Retina (tissue), 1 donor: ENCODE measurements at places on chromosomes 12 and 14.
A peak's percentile ranks its signal among the peaks of the same experiment; 100 is the strongest.

- no peak for DNase-seq
Observed at GRCh38 chr12:123713823-123714585, 1.9 kb downstream of the ATP6V0A2 start.

GRCh38 chr14:42683707-42684106, 1077.0 kb downstream of the LRFN5 start:
- no peak for DNase-seq

DNA sequence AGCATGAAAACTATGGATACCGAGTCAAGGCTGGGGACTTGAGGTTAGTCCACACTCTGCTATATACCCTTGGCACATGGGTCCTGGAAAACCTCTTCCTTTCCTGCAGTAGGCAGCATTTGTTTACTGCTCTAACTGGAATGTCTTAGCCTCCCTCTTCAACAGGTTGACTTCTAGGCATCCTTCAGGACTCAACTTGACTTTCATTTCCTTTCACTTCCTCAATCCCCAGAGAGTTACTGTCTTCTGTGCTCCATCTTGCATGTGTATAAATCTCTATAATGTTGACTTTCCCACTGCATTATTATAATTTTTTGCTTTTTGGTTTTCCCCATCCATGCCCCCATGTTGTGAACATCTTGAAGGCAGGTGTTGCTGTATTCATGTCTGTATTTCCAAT, 107.9 kb downstream of the VRK1 start:
- no peak for DNase-seq

GRCh38 chr12:69442894-69443293, 27.3 kb upstream of the FRS2 start:
- DNase-seq, result no peak

GRCh38 chr12:99383258-99383657, 264.3 kb upstream of the GARIN6 start:
- no peak for DNase-seq

GRCh38 chr14:68951035-68951797, 27.9 kb downstream of the ACTN1 start:
- no peak for DNase-seq

- DNase-seq, result no peak
Observed at GRCh38 chr14:93142854-93143652, 27.3 kb upstream of the ITPK1 start.

DNA sequence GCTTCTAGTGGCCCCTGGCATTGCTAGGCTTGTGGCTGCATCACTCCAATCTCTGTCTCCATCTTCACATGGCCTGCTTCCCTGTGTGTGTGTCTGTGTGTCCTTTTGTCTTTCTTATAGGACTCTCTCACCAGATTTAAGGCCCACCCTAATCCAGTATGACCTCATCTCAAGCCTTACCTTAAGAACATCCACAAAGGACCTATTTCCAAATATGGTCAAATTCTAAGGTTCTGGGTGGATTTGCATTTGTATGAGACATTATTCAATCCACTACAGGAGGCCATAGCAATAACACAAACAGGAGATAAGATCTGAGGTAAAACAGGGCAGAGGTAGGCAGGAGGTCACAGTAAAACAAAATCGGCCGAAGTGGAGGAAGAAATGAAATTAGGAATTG, 375.9 kb downstream of the BTG1 start:
- no peak for DNase-seq

GRCh38 chr12:77060136-77060882, 5.1 kb downstream of the E2F7 start:
- no peak for DNase-seq

DNA sequence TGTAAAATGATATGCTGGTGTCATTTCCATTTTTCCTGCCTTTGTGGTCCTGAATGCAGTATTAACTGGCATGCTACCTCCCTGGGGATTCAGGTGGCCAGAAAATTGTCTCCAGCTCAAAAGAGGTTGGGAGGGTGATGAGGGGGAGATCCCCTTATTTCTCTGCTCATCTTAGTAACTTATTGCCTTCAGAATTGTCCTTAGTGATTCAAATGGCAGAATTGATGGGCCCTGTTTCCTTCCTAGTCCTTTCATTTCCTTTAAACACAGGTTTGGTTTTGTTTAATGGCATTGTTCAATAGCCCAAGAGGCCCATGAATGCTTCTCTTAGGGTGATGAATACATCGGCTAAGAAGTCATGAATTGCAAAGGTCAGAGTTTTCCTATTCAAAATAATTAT, 207.0 kb downstream of the SLC41A2 start:
- DNase-seq, result no peak

DNA sequence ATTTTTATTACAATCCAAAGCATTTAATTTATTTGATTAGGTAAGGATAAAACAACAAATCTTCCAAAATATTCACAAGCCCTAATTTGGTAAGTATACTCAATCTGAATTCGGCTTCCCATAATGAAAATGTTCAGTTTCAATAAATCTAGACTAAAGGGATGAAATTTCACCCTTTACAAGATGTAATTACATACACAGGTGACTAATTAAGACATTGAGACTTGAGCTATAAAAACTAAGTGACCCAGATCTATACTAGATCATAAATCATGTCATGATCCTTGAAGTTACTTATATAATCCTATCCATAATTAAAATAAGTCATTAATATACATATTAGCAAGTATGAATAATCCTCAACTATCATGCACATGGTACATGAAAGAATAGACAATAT, 36.6 kb downstream of the LRP6 start:
- no peak for DNase-seq

- DNase-seq, result no peak
Observed at GRCh38 chr14:21825149-21825743, 151.6 kb upstream of the OR4E1 start.

DNA sequence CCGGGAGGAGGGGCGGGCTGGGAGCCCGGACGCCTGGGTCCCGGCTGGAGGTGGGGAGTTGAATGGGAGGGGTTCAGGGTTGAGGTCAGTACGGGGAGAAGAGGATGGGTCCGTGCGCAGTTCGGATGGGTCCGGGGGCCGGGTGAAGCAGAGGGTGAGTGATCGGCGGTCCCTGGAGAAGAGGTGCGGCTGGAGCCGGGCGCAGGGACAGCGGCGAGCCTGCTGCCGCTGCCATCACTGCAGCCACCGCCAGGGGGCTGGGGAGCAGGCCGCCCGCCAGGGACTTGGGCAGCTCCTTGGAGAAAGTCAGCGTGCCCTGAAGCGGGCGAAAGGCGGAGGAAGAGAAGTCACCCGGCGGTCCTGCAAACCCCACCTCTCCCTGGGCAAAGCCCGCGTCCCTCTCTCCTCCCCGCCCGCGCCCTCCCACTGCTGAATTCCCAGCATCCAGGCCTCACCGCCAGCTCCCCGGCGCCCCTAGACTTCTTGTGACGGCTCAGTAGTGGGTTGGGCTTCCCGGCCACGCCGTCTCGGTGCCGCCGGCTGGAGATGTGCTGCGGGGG, 6.0 kb upstream of the GPR84 start:
- DNase-seq, result peak; percentile 88

DNA sequence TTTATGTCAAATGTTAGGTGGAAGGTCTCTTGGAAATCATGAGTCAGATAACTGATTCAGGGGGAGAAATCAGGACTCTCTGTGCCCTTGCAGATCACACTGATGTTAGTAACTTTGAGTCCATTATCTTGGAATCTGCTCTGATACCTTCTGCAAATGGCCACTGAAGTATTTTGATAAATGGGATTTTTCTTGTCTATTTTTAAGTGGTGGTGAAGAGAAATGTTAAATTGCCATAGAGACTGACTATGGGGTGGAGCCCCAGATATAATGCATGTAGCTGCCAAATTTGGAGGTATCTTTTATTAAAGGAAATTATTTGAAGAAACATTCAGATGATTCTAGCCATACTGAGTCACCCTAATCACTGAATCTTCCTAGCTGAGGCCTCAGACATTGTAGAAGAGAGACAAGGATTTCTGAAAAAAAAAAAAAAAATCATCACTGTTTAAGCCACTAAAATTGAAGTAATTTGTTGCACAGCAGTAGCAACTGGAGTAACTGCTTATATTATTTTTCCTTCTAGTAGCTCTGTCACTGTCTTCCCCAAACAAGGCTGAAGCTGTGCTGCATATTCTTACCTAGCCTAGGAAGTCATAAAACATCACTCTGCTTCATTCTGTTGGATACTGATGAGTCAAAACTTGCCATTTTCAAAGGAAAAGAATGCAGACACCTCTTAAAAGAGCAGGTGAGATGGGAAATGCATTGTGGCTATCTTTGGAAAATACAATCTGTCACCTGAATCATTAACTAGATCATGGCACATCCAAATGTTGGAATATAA, 36.0 kb upstream of the CLEC14A start:
- DNase-seq, result no peak

DNA sequence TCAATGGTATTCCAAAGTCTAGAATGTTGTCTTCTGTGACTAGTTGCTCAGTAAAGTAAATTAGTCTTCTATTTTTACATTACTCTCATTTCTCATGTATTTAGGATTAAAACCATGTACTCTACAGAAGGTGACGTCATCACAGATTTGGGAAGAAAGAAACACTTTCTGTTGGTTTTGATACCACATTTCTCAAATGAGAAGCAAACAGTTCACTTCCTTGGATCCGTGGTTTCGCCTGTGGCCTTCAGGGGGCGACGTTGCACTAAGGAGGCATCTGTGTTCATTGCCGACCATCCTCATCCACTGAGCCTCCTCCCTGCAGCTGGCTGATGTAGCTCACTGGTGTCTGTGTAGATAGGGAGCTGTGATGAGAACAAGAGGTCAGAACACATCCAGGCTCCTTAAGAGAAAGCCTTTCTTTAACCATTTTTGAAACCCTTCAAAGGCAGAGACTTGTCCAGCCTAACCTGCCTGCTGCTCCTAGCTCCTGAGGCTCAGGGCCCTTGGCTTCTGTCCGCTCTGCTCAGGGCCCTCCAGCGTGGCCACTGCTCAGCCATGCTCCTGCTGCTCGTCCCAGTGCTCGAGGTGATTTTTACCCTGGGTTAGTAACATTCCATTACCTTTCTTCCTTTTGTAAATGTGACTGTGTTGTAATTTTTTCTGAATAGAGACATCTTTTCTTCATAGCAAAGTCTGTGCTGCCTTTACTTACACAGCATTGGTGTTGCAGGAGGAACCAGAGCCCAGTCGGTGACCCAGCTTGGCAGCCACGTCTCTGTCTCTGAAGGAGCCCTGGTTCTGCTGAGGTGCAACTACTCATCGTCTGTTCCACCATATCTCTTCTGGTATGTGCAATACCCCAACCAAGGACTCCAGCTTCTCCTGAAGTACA, 220.6 kb upstream of the OR4E1 start:
- no peak for DNase-seq

GRCh38 chr14:61749867-61750266, 12.4 kb upstream of the SNAPC1 start:
- no peak for DNase-seq

- DNase-seq, result no peak
Observed at GRCh38 chr12:67151886-67152285, 117.3 kb upstream of the CAND1 start.

DNA sequence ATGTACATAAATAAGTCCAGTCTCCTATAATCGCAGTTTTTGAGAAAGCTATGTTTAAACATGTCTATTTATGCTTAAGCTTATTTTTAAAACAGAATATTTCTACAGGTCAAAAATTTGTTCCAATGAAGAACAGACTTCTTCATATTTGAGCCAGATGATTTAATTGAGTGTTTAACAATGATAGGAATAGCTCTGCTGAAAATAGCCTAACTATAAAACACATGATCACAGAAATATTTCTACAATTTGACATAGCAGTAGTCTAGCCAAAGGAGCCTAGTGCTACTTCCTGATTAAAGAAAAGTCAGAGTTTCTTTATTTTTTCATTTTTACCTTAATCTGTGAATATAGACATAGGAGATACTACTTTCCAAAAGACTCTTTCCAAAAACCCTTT, 29.4 kb downstream of the DCP1B start:
- no peak for DNase-seq

DNA sequence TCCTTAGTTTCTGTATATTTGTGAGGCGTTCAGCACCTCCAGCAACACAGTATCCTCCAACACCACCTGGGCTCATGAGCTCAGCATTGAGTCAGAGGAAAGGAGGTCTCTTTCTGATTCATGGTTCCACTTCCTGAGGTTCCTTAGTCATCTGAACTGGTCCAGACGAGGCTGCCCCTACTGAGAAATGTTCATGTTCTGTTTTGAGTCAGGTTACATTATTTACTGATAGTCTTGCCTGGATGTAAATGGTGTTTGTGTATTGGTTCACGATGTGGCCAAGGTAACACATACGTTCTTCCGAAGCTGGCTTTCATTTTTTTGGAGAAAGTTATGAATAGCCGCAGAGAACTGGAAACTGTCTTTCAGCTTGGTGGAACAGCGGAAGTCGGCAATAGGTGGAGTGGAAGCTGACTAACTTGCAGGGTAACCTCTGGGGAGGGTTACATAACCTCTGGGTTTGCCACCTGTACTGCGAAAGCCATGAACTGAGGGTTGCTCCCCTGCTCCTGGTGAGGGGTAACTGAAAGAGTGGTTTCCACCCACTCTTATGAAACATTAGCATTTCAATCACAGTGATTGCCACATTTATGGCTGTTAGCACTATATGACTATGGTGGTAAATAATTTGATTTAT, 42.2 kb upstream of the MANSC4 start:
- no peak for DNase-seq

DNA sequence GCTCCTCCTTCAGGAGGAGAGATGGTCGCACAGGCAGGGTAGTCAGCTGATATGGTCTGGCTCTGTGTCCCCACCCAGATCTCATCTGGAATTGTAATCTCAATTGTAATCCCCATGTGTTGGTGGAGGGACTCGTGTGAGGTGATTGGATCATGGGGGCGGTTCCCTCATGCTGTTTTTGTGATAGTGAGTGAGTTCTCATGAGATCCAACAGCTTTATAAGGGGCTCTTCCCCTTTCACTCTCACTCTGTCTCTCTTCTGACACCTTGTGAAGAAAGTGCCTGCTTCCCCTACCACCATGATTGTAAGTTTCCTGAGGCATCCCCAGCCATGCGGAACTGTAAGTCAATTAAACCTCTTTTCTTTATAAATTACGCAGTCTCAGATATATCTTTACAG, 218.9 kb upstream of the TMTC1 start:
- no peak for DNase-seq

GRCh38 chr12:25384038-25384892, 133.5 kb upstream of the KRAS start:
- DNase-seq, result no peak

- no peak for DNase-seq
Observed at GRCh38 chr12:65827342-65827741, 3.1 kb downstream of the HMGA2 start.

DNA sequence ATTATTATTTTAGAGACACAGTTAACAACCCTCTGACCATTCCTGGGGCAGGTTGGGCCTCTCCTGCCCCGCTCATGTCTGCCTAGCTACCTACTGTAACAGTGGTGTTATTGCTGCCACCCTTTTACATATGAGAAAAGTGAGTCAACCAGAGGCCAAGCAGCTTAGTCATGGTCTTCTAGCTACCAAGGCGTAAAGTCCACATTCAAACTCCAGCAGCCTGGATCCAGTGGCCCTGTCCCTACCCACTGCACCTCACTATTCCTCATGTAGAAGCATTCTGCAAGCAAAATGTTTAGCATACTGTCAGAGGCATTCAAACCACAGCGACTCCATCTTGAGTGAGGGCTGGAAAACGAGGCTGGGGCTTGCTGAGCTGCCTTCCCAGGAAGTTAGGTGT, 95.8 kb downstream of the SLC15A4 start:
- no peak for DNase-seq
